ENCODE measurements at places on chromosomes 2 and 18.

DNA sequence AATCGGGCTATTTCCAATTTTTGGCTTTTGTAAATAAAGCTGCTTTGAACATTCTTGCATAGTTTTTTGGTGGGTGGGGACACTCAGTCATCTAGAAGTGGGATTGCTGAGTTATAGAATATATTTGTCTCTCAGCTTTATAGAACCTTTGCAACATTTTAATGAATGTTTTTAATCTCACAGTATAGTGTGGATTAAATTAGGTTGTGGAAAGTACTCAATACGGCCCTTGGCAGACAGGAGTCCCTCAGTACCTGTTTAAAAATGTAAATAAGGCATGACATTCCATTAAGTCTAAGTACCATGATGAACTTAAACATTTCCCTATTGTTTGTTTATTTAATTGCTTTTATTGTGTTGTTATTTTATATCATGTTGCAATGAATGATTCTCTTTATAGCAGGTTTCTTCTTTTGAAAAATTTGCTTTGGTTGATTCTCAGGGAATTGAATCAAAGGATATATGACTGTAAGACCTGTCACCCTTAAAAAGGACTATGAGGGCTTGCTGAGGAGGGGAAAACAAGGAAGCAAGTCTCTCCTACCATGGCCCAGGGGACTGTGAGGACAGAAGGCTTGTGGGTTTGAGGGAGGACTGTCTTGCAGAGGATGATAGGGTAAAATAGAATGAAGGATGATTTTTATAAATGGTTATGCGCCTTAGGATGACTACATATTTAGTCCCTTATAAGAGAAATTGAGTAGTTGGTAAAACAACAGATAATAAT, 165.1 kb downstream of the RPIA start:
- no peak for DNase-seq

DNA sequence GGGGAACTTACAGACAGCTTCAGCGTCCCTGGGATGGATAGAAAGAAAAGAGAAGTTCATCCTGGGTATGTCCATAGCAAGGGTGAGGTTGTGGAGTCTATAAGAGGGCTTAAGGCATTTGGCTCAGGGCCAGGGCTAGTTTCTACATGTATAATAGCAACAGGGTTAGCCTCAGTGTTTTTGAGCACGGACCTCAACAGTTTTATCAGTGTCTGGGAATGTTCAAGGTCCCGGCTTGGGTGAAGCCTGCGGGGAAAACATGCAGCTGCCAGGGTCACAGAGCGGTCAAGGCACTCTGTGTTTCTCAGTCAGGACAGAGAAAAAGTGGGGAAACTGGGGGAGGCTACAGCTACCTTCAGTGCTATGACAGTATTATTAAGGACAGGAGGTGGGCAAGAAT, 427.7 kb upstream of the HS6ST1 start:
- no peak for DNase-seq

GRCh38 chr2:119198240-119198840, 25.3 kb upstream of the STEAP3 start:
- DNase-seq = no peak

- DNase-seq = no peak
Measured at GRCh38 chr2:126857502-126857901, 41.2 kb upstream of the TEX51 start.

DNA sequence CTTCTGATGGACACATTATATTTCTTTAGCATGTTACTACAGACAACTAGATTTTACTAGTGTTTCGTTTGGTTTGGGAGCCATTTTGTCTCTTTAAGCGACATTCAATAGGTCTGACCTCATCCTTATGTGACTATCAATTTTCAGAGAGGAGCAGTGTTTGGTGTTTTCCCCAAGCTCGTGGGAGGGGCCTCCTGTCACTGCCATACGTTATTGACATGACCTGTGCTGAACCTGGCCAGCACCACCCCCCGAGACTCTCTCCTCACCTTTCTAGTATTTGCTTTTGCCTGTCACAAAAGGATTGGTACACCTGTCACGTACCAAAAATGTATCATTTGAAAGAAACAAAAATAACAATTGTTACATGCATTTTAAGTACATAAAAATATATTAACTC, 69.3 kb downstream of the PSMG2 start:
- DNase-seq = no peak

DNA sequence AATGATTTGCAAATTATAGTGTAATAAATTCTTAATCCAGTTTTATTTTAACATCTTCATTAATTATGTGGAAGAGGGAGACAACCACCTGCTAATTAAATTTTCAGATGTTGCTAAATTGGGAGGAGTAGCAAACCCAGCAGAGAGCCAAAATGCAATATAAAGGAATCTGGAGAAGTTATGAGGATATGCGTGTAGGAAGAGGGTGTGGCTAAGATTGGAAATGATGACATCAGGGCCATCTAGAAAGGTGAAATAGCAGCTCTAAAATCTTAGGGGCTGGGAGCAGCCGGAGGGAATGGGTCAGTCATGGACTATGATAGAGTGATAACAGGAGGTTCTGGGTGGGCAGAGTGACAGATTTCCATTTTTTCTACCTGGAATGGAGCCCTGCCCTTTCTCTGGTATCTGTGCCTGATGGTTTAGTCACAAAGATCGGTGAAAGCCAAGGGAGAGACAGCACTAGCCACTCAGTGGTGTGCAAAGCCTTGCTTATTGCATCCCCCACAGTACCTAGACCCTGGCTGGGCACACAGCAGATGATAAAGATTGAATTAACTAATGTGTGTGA, 379.2 kb upstream of the CELF4 start:
- no peak for DNase-seq

GRCh38 chr2:235763816-235764215, 270.0 kb downstream of the AGAP1 start:
- no peak for DNase-seq

DNA sequence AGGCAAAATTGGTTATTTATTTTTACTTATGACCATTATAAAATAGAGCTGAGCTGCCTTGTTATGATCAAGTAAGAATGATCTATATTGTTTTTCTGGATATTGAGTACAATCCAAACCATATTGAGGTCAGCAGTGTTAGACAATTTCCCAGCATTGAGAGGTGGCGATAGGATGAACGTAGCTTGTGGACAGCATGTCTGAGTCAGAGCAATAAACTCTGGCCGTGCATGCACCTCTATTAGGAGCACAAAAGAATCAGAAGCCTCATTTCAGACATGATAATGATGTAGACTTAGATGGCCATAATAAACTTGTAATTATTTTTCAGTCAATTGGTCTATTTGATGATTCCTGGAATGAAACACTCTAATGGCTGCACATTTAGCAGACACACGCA, 491.6 kb downstream of the RIT2 start:
- DNase-seq = no peak

GRCh38 chr2:212644195-212644837, 105.7 kb upstream of the ERBB4 start:
- DNase-seq = no peak

DNA sequence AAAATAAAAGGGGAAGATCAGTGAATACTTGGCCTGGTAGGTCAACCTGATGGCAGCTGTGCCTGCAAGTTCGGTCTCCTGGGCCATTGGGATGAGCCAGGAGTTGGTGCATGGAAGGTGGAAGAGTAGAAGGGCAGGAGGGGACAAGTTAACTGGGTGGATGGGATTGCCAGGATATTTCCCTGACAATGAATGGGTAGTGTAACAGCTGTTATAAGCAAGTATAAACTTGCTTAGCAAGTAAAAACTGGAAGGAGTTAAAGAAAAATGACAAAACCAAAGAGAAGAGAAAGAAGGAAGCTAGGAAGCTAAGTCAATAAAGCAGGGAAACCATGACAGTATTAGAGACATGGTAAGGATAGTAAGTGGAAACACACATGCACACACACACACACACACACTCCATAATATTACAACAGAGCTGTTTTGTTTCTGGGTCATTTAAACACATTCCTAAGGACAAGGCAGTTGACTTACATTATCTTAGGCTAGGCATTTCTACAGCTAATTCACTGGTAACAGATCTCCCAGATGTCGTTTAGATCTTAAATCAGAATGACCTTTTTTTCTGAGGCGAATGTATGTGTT, 29.7 kb downstream of the MEP1B start:
- no peak for DNase-seq

DNA sequence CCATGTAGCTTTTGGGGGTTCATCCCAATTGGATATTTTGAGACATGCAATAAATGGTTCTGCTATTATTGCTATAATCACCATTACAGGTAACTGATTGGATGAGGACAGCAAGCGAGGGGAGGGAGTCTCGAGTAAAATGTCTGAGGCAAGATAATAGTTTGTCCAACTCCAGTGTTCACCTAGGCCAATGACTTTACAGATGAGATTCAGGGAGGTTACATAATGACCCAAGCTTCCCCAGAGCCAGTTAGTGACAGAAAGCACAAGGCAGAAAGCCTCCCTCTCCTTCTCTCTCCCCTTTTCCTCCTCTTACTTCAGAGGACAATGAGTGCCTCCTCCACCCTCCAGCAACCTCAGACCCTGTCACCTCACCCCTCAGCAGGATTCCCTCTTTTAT, 98.4 kb upstream of the GLS start:
- no peak for DNase-seq

DNA sequence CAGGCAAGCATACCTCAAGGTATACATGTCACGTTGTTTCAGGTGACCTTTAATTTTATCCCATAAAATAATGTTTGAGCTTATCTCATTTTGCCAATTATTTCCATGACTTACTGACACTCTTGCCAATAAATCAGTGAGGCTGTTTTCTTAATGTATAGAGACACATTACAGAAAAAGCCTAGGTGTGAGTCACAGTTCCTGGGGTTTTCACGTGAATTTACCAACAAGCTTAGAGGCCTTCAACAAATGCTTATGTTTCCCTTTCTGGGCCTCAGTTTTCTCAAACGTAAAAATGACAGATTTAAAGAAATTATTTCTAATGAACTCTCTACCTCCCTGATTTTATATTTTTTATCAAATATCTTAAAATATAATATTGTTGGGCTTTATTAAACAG, 517.5 kb upstream of the SPHKAP start:
- DNase-seq = no peak

- no peak for DNase-seq
Measured at GRCh38 chr2:30847841-30848240, 40.6 kb upstream of the CAPN13 start.

GRCh38 chr2:158761621-158762020, 33.5 kb upstream of the DAPL1 start:
- no peak for DNase-seq

DNA sequence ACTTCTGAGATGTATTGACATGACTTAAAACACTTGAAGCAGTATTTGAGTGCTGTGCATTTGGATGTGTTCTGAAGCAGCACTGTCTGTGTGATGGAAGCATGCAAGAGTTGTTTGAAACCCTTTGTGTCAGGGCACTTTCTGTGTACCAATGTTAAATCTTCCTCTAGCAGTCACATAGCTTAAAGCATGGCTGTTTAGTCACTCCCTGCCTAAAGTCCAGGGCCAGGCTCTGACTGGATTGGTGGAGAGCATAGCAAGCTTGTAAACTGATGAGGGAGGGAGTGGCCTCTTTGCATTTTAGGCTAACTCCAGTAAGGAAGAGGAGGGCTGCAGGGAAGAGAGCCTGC, 73.5 kb downstream of the MYO1B start:
- DNase-seq = no peak

GRCh38 chr2:238691596-238692491, 156.0 kb upstream of the TWIST2 start:
- DNase-seq = no peak

GRCh38 chr2:176466918-176467452, 197.7 kb downstream of the MTX2 start:
- DNase-seq = no peak

DNA sequence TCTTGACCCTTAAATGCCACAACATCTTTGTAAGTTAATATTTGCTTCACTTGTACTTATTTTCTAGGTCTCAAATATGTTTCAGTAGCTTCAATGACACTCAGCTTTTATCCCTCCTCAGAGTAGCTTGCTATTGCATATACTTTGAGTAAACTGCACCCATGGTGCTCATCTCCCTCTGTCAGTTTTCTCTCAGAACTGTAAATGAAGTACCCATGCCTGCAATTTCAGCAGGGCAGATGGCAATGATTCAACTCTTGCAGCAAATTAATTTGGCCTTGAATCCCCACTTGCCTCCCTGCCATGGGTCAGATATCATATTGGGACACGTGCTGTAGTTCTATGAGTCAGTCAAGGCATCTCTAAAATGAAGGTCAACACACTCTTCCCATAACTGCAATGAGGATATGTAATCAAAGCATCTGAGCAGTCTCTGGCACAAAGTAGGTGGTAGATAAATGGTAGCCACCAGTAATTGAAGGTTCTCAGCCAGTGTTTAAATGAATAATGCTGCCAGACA, 225.8 kb downstream of the PIEZO2 start:
- DNase-seq = no peak

- DNase-seq = no peak
Measured at GRCh38 chr2:238947920-238948710, 100.2 kb downstream of the TWIST2 start.

- DNase-seq = no peak
Measured at GRCh38 chr2:127185705-127186104, 34.4 kb downstream of the CYP27C1 start.

DNA sequence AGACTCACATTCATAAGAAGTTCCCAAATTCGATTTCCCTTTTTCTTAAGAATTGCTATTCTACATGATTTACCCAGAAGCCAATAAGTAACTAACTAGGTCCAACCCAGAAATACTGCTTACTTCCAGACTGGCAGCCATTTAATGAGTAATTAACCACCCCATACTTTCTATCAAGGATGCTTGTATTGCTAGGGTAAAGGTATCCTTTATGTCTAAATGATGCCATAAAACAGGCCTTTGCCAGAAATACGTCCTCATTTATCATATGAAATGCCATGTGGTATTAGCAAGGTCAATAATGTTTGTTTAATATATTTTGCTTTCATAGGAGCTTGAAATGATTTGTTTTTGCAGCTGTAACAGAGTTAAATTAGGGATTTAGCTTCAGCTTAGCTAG, 56.1 kb downstream of the PLEKHM3 start:
- DNase-seq = no peak

DNA sequence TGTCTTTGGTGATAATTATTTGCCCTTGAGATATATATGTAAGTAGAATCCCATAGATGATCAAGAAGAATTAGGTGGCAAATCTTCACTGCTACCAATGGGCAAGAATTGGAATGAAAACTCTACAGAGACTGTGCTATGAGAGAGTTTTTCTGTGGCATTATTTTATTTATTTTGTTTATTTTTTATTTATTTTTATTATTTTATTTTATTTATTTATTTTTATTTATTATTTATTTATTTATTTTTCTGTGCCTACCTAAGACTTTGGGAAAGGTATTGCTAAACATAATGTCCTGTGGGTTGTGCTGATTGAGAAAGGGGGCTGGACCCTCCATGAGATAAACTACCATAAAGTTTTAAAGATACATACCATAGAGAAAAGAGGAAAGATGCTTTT, 16.6 kb upstream of the NR4A2 start:
- DNase-seq = no peak

DNA sequence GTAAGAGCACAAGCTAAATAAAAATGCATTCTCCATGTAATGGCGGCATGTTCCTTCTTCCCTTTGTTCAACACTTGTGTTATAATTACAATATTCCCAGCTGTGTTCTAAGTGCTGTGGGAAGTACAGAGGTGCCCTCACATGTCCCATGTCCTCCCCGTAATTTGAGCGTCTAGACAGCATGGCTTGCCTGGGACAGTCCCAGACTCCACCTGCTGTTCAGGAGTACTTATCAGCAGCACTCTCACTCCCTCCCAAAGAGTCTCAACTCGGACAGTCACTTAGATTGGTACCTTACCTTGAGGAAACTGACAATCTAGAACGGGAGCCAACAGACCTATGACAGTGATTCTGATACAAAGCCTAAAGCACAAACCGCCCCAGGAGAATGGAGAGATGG, 370.5 kb downstream of the EIPR1 start:
- no peak for DNase-seq
